ENCODE measurements at places on chromosomes 13 and 19.

- no peak for DNase-seq
Measured at GRCh38 chr19:29013325-29013724, 199.6 kb downstream of the UQCRFS1 start.

DNA sequence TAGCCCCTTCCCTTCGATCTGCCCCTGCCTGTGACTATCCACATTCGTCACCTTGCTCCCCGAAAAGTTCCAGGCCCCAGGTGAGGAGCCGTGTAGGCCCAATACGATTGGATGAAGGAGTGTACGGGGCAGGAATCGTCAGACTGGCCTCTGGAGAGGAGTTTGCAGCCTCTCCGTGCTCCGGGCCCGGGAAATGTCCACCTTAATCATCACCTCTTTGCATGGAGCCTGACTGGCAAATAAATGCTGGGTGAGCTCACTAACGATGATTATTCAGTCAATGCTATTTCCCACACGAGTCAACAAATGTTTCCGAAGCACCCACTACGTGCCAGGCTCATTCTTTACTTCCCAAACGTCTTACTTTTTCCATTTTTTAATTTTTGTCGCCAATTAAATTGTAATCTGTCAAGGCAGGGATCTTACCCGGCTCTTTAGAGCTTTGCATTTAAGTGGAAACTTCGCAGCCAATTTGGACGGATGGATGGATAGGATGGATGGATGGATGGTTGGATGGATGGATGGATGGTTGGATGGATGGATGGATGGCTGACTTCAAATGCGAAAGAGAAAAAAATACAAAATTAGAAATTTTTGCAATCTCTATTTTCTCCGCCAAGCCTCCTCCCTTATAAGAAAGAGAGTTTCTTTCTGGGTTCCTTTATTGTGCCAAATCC lies 45.8 kb downstream of the TGDS start:
- no peak for DNase-seq

DNA sequence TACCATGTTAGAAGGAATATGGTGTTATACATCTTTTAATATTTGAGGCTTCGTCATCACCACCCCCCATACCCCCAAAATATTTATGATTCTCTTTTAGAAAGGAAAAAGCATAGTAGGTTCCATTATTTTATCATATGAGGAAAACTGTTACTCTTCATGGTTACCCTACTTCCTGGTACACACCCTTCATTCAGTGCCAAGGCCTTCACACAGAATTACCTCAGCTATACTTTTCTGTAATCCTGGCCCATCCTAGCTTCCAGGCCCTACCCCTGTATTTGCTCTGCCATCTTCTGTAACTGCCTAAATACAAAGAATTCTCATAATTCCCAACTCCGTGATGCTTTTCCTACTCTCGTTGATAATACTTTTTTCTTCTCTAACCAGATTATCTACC lies 4.3 kb upstream of the UTP14C start:
- no peak for DNase-seq

DNA sequence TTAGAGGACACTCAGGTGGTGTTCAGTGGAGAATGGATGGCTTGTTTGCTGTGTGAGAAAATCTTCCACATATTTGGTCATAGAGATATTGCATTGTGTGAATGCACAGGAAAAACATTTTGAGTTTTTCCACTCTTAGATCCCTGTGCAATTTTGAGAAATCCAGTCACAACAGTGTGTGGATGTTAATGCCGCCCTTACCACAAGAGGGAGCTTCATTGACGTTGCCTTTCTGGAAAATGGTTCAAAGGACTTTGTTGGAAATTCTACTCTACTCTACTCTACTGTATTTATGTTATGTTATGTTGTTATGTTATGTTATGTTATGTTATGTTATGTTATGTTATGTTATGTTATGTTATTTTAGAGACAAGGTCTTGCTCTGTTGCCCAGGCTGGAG lies 13.4 kb downstream of the ZNF20 start:
- DNase-seq = no peak

DNA sequence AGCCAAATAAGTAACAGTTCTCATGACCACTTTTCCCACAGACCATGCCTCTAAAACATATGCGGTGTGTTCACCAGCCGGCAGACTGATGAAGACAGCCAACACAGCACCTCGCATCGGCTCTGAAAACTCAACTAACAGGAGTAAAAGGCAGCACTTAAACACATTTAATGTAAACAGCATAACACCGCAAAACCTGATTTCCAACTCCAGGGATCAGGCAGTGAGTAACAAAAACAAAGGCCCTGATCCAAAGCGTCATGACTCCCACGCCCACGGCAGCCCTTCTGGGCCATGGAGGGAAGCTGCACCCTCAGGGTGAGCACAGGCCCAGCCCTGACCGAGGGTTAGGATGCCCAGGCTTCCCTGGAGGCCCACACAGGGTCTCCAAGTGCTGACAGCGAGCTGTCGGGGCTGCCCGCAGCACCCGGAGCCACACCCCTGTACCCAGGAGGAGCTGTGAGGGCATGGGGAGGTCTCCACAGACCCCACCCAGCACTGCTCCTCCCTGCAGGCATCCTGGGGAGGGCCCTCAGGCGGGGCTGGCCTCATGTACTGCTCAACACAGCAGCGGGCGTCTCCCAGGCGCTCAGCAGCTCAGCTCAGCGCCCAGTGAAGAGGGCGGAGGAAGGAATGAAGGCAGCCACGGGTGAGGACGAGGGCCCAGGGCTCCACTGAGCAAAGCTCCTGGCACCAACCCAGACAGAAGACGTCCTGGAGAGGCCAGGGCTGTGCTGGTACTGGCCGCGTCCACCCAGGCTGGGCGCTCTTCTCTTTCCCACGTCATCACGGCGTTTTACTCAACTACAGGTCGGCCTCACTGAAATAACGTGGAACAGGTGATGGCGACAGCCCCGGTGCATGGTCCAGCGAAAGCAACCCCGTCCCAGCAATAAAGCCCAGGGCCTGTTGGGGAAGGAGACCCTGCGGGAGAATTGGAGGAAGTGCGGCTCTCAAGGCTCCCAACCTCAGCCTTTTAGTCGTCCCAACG lies 53.7 kb downstream of the RASA3 start:
- no peak for DNase-seq

DNA sequence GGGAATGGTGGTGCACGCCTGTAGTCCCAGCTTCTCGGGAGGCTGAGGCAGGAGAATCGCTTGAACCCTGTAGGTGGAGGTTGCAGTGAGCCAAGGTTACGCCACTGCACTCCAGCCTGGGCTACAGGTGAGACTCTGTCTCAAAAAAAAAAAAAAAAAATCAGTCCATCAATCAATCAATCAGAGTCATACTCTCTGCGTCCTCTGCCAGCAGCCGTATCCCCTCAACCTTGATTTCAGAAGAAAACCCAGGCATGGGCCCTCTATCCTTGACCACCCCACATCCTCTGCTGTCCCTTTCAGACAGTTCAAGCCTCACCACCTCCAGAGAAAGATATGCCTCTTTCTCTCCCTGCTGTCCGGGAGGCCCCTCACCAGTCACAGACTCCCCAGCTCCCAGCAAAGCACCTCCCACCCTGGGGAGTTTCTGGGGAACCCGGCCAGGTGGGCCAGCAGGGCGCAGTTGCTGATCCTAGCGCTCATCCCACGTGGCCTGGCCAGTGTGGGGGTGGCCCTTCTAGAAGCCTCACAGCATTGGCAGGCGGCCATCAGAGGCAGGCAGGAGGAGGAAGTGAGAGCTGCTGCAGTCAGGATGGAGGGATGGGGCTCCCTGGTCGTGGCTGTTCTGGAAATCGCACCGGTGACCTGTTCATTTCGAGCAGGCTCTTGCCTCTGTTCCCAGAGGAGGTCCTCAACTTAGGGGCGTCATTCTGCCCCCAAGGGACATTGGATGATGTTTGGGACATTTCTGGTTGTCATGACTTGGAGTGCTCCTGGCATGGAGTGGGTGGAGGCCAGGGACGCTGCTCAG lies 10.2 kb upstream of the JSRP1 start:
- DNase-seq = no peak

GRCh38 chr19:38191747-38192146 lies 32.3 kb downstream of the DPF1 start:
- DNase-seq = no peak

- no peak for DNase-seq
Measured at GRCh38 chr19:35288331-35288730, 3.6 kb upstream of the MAG start.

- DNase-seq = no peak
Measured at GRCh38 chr13:89455741-89456140, 1784.6 kb downstream of the SLITRK5 start.

DNA sequence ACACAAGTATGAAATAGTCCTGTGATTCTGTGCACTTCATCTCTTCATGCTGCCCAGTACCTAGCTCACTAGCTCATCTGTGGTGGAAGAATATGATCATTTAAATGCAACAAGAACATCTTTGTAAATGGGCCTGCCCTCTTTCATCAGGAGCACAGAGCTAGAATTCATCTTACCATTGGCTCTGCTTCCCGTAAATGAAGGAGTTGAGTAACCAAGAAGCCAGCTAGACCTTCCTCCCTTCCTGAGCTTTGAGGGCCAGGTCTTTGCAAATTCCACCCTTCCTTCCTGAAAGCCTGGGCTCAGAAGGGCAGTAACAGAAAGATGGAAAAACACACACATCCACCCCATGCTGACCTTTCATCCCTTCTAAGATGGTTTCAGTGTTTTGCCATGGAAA lies 82.0 kb downstream of the FRY start:
- no peak for DNase-seq

GRCh38 chr19:688214-688613 lies 7.0 kb downstream of the PRSS57 start:
- DNase-seq = no peak

DNA sequence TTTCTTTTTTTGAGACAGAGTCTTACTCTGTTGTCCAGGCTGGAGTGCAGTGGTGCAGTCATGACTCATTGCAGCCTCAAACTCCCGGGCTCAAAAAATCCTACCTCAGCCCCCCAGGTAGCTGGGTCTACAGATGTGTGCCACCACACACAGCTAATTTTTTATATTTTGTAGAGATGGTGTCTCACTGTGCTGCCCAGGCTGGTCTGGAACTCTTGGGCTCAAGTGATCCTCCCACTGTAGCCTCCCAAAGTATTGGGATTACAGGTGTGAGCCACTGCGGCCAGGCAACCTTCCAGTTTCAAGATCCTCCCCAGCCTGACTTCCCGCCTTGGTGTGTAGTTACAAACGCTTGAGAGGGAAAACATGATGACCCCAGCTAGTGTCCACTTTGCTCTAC lies 22.2 kb downstream of the CNFN start:
- no peak for DNase-seq

GRCh38 chr13:61277586-61278276 lies 137.9 kb downstream of the PCDH20 start:
- DNase-seq = no peak

- no peak for DNase-seq
Measured at GRCh38 chr19:18489627-18490184, 32.2 kb downstream of the ELL start.

GRCh38 chr13:100454876-100455275 lies 133.7 kb downstream of the GGACT start:
- no peak for DNase-seq

GRCh38 chr13:34864671-34865070 lies 77.4 kb upstream of the NBEA start:
- no peak for DNase-seq

- no peak for DNase-seq
Measured at GRCh38 chr13:23739596-23739995, 149.6 kb downstream of the MIPEP start.

GRCh38 chr13:46127358-46128023 lies 22.7 kb upstream of the CPB2 start:
- no peak for DNase-seq

DNA sequence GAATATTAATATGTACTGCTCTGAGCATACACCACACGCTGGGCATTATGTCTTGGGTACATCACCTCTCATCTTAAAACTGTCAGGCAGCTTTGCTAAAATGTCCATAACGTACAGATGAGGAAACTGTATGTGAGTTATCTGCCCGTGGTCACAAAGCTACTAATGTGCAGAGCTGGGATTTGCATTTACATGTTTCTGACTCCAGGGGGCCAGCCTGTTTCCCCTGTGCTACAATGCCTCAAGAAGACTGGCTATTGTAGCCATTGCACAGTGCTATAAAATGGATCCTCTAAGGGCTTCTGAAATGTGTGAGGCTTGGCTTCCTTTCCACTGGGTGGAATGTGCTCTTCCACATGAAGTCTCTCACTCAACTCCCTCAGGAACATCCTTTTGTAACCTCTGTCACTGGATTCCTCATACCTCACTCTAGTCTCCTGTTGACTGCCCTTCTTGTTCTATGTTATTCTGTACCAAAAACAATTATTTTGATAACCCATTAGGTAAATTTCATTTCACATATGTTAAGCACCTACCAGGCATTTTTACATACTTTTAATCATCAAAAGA lies 95.6 kb upstream of the HTR2A start:
- no peak for DNase-seq

- DNase-seq = no peak
Measured at GRCh38 chr19:13095393-13095784, 7.3 kb downstream of the LYL1 start.

- no peak for DNase-seq
Measured at GRCh38 chr19:49849433-49850220, 1.3 kb upstream of the PTOV1 start.

DNA sequence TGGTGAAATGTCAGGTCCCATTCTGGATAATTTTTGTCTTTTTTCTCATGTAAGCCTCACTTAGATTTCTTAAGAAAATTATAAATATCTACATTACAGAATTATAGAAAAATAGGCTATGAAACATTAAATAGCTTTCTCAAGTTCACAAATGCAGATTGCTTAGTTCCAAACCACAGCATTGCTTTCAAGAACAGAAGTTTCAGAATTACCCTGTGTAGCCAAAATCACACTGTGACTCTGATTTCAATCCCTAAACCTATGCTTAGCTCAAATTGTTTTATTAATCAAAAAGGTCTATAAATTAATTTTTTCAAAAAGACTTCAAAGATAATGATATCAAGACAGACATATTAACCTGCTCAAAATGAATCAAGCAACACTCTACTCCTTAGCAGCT lies 881.2 kb upstream of the PCDH20 start:
- no peak for DNase-seq

DNA sequence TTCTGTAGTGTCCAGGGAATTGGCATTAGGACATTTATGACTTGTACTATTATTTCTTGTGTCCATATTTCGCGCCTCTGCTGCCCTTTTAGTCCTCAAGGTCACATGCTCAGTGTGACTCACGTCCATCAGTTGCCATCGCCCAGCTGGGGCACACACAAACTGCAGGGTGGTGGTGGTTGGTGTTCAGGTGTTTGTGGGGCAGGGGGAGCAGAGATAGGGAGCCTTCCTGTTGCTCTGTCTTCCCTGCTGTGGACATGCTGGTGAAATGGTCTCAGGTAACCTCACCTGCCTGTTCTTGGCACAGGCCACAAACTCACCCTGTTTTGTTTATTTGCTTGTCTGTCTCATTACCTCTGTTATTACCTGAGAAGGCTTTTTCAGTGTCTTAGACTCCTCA lies 22.4 kb downstream of the PRR12 start:
- DNase-seq = no peak

GRCh38 chr13:79778741-79779460 lies 297.9 kb downstream of the NDFIP2 start:
- DNase-seq = no peak

DNA sequence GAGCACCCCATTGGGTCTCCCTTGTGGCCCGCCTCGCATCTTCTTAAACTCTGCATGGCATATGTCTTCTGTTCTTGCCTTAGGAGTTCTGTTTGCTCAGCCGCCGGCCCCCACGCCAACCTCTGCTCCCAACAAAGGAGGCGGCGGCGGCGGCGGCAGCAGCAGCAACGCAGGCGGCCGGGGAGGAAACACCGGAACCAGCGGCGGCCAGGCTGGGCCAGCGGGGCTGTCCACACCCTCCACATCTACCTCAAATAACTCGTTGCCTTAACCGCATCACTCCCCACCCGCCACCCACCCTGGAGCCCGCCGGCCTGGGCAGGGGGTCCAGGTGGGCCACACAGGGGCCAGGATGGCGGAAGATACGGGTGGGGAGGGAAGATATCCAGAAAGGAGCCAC lies 12.3 kb upstream of the WDR18 start:
- DNase-seq = no peak

Measured in CD4-positive, alpha-beta memory T cell (primary cell).